Karpas-422 (cell line): ENCODE measurements at places on chromosomes 3 and 15. TPM values are rescaled to one million over a fixed set of nuclear protein-coding genes. Genes with fewer than 3 reads are reported as not detected.

GRCh38 chr3:129953621-129954020, 20.9 kb upstream of the TRH start:
- no peaks in the 10 kb centered on the region for H3K36me3 ChIP-seq
- DNase-seq, result no peak
- H3K4me1 ChIP-seq, result no peaks in the 10 kb centered on the region
- no peak overlapping the region for H3K27ac ChIP-seq
- H3K27me3 ChIP-seq, result no peaks in the 10 kb centered on the region
- no peak overlapping the region for H3K4me3 ChIP-seq

DNA sequence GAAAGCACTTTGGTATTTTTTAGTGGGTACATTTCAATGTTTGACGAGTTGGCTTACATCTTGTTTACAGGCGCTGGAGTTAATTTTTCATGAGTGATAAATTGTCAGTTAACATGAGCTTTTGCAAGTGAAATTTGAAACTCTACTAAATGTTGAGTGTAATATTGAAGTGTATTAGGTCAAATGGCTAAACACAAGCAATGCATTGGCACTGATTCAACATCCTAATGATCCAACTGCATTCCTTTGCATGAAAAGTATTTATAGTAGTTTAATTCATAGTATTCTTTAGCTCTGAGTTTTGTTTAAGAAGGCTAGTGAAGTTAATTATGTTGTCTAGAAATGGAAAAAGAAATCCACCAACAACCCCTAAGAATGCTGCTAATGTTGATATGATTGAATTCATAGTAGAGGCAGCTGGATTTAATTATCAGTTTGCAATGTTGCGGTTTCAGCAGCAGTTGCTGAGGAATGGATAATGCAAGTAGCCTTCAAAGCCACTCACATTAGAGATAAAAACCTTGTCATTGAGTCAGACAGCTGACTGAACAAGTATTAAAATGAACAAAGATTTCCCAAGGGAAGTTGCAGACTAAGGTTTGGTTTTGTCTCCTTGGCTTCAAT, 245.6 kb upstream of the GOLIM4 start:
- H3K27me3 ChIP-seq, result no peaks in the 10 kb centered on the region
- no peaks in the 10 kb centered on the region for H3K36me3 ChIP-seq
- no peaks in the 10 kb centered on the region for H3K4me1 ChIP-seq
- no peak overlapping the region for H3K27ac ChIP-seq

- no peaks in the 10 kb centered on the region for H3K27me3 ChIP-seq
- H3K4me1 ChIP-seq, result peaks cover 18% of the 10 kb centered on the region
- no peak overlapping the region for H3K27ac ChIP-seq
- H3K36me3 ChIP-seq, result no peaks in the 10 kb centered on the region
- peak; percentile 7 for DNase-seq
Measured at GRCh38 chr3:131072099-131072559, 45.5 kb downstream of the NEK11 start.

The ACKR4 gene
- 7.4 and 8.4 TPM in 2 replicates for total RNA-seq

GRCh38 chr3:133872781-133873180, 22.9 kb downstream of the RAB6B start:
- no peak overlapping the region for H3K27ac ChIP-seq
- no peaks in the 10 kb centered on the region for H3K27me3 ChIP-seq
- H3K36me3 ChIP-seq, result no peaks in the 10 kb centered on the region
- 0 out of 2 replicates have a peak, but pooled peaks cover 4% of the 10 kb centered on the region for H3K4me1 ChIP-seq
- DNase-seq, result no peak

- H3K36me3 ChIP-seq, result no peaks in the 10 kb centered on the region
- no peak for DNase-seq
- H3K27ac ChIP-seq, result no peak overlapping the region
- no peaks in the 10 kb centered on the region for H3K27me3 ChIP-seq
- H3K4me1 ChIP-seq, result no peaks in the 10 kb centered on the region
Measured at GRCh38 chr3:45575386-45575923, 19.1 kb upstream of the LIMD1 start.

GRCh38 chr3:129304962-129305222, 26.2 kb downstream of the HMCES start:
- H3K4me1 ChIP-seq, result peaks cover 39% of the 10 kb centered on the region
- no peak for DNase-seq
- H3K36me3 ChIP-seq, result peaks cover 45% of the 10 kb centered on the region
- peak overlapping the region; percentile 90 for H3K27ac ChIP-seq

GRCh38 chr3:58012302-58012701, 4.1 kb downstream of the FLNB start:
- no peaks in the 10 kb centered on the region for H3K27me3 ChIP-seq
- no peak overlapping the region for H3K27ac ChIP-seq
- H3K4me3 ChIP-seq, result no peak overlapping the region

DNA sequence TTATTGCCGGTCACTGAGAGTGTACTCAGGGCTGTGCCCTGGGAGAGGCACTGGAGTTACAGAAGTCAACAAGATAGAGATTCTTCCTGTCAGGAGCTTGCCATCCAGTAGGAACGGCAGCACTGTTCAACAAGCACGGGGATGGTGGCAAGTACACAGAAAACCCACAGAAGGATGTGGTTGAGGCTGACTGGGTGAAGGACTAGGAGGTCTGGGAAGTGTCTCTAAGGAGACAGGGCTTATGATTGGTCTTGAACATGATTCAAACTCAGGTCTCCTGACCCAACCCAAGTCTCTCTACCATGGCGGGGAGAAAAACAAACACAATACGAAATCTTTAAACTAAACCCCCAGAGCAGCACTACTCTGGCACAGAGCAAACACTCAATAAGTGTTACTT, 37.6 kb downstream of the ERICH6 start:
- H3K4me1 ChIP-seq, result no peaks in the 10 kb centered on the region
- no peak for DNase-seq
- H3K27ac ChIP-seq, result no peak overlapping the region
- no peaks in the 10 kb centered on the region for H3K27me3 ChIP-seq
- no peaks in the 10 kb centered on the region for H3K36me3 ChIP-seq
- no peak overlapping the region for H3K4me3 ChIP-seq

DNA sequence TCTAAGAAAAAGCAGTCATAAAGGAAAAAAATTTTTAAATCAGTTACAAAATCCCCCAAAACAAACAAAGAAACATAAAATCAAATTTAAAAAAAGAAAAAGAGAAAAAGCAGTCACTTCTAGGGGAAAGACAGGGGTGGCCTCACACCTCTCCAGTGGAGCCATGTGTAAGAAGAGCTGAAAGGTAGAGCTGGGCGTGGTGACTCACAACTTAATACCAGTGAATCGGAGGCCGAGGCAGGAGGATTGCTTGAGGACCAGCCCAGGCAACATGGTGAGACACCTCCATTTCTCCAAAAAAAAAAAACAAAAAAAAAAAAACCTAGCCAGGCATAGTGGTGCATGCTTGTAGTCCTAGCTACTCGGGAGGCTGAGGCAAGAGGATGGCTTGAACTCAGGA, 14.7 kb downstream of the MESD start:
- H3K4me1 ChIP-seq, result no peaks in the 10 kb centered on the region
- H3K36me3 ChIP-seq, result peaks cover 4% of the 10 kb centered on the region; the same call in 1 of the 2 replicates
- H3K4me3 ChIP-seq, result no peak overlapping the region
- H3K27ac ChIP-seq, result no peak overlapping the region

- DNase-seq, result no peak
- no peaks in the 10 kb centered on the region for H3K36me3 ChIP-seq
- no peaks in the 10 kb centered on the region for H3K4me1 ChIP-seq
Measured at GRCh38 chr15:93929375-93930094, 301.8 kb upstream of the MCTP2 start.

The IQCF6 gene
- not detected in 2 replicates for total RNA-seq
